ENCODE measurements at places on chromosomes 12 and 14.

DNA sequence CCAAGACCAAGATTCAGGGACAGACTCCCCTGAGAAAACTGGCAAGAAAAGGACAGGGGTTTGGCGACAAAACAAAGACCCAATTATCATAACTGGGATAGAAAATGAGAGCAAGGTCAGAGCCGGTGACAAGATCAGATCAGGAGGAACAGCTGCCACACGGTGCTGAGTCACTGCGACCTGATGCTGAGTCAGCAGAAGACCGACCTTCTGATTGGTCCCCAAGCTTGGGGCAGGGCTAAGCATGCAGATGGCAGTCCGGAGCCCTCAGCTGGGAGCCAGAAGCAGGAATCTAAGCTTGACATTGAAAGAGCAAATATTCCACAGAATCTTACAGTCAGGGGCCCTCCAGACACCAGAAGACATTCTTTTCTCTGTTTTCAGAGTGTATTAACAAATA lies 19.1 kb upstream of the ARMH4 start:
- DNase-seq, result no peak

- peak; percentile 37 for DNase-seq
Observed at GRCh38 chr12:123912415-123913380, 59.9 kb downstream of the CCDC92 start.

GRCh38 chr14:105414456-105415371 lies 4.9 kb upstream of the MTA1 start:
- DNase-seq, result no peak

GRCh38 chr12:122811777-122812176 lies 23.5 kb upstream of the HIP1R start:
- DNase-seq, result no peak

DNA sequence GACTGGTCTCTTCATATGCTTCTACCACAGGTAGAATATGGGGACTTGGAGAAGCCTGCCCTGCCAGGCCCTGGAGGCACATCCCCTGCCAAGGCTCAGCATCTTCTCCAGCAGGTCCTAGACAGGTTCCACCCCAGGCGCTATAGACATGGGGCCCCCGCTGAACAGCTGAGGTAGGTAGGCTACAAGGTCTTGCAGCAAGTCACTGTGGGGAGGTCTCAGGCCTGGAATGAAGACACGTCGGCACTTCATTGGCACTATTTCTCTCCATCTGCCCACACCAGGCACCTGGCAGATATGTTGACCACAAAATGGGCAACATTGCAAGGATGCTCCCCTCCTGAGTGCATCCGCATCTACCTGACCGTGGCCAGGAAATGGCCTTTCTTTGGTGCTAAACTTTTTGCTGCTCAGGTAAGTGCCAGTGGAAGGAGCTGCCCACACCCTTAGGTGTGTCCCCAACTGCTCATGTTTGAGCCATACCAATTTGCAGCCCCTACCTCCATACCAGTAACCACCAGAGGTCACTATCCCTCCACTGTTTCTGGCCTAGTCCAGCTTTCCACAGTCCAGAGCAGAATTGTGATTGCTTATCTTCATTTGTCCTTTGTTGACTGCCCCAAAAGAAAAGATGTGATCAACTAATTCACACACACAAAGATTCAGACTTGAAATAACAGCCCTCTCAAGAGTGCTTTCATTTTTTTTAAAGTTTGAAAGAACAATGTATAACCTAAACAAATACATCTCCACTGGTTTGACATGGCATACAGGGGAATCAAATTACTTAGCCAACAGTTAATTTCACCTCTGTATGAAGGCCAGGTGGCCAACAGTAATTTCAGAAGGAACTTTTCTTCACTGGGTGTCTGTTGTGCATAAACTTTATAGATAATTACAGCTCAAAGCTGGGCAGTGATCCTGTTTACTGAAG lies 16.1 kb downstream of the PIGH start:
- DNase-seq, result no peak

GRCh38 chr12:131510431-131510830 lies 200.5 kb upstream of the SFSWAP start:
- no peak for DNase-seq

DNA sequence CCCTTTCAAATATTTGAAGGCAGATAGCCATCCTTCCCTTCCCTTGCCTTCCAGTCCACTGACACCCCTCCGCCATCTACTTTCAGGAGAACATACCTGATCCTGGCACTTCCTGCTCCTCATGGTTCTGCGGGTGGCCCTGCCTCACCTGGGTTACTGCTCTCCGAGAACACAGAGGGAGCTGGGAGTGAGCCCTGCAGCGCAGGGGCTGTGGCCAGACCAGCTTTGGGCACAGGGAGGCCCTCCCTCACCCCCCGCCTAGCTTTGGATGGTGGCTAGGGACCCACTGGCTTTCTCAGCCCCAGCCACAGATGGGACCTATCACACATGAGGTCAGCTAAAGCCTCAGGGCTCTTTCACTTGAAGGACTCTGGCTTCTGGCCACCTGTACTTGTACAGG lies 12.4 kb downstream of the IQSEC3 start:
- no peak for DNase-seq

GRCh38 chr14:95562892-95563685 lies 28.2 kb downstream of the GLRX5 start:
- no peak for DNase-seq

Data from chondrocyte (in vitro differentiated cells).